Activated naive CD4-positive, alpha-beta T cell (primary cell): ENCODE measurements at places on chromosomes 3 and 15.

- no peak for DNase-seq
Observed at GRCh38 chr3:57680046-57680445, 12.8 kb downstream of the DENND6A start.

DNA sequence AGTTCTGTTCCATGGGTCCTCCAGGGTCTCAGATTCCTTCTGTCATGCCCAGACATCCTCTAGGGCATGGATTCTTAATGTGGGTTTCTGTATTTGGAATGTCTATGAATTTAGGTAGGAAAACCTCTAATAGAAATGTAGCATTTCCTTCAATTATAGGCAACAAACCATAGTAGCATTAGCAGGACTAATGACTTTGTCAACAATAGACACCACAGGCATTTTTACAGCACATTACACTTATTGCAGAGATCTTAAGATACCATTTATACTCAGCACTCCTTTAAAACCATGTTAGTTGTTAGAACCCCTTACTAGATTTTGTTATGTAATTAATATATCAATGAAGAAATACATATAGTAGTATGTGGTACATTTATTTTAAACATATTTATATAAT, 77.8 kb upstream of the TBC1D5 start:
- no peak for DNase-seq

- no peak for DNase-seq
Observed at GRCh38 chr15:92733090-92733933, 77.7 kb upstream of the FAM174B start.

DNA sequence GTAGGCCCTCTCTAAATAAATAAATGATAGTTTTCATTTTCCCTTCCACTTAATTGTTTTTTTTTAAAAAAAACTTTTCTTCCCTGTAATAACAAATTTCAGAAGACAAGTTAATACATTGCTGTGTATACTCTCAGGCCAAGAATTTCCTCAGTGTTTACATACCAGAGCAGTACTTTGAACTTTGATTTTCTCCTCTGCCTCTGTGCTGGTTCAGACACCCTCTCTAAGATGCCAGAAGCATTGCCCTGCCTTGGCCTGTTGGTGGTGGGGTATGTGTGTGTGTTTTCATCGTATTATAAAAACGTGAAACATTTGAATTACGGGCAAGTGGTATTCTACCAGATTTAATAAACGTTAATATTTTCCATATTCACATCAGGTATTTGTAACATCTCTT, 70.1 kb downstream of the SMAD3 start:
- DNase-seq: no peak

DNA sequence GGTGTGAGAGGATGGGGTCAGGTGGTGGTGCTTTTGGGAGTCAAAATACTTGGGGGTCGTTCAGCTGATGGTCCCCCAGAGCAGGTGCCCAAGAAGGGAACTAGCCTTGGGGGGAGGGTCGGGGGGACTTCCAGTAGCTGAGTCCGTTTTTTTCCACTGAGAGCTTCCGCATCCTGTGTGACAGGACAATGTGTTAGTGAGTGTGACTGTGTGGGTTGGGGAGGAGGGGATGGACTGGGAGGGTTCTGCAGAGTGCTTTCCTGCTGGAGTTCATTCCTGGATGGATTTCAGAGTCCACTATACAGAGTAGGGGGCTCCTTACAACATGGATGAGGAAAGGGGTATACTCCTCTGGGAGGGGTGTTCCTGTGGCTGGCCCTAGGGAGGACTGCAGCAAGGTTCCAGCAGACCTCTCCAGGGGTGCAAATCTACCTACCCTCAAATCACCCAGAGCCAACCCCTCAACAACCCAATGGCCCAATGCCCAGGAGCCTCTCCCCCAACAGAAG, 601 bp upstream of the HYAL2 start:
- no peak for DNase-seq

DNA sequence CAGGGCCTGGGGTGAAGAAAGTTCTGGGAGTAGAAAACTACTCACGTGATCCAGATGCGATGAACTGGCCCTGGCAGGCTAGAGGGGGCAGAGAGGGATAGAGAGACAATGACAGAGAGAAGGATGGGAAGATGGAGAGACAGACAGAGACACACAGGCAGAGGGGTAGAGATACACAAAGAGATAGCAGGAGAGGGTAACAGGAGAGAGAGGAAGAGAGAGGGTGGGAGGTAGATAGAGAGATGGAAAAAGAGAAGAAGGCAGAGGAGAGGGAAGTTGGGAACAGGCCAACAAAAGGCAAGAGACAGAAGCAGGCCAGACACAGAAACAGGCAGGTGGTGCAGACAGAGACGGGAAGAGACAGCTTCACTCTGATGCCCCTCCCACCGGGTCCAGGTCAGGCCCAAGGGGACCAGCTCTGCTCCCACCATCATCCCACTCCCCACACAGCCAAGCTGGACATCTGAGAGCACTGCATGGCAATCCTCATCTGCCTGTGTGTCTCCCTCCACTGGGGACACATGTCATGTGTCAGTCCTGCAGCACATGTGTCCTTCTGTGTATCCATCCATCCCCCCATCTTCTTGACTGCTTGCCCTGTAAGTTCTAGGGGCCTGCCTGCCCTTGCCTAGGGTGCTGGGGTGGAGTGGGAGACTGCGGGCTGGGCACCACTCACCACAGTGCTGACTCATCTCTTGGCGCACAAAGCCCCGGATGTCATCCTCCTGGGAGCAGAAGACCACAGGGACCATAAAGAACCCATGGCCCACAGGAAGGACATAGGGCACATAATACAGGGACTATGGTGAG, 2.2 kb upstream of the UCN2 start:
- no peak for DNase-seq

- DNase-seq: no peak
Observed at GRCh38 chr15:84821501-84822021, 4.4 kb downstream of the ALPK3 start.

- DNase-seq: no peak
Observed at GRCh38 chr3:52896151-52896550, 1.2 kb downstream of the STIMATE start.

- DNase-seq: no peak
Observed at GRCh38 chr15:60660290-60661051, 181.5 kb upstream of the ICE2 start.
